ENCODE measurements at places on chromosomes 5 and 9. TPM values are rescaled to one million over a fixed set of nuclear protein-coding genes. Genes with fewer than 3 reads are reported as not detected.

Gene DDX4
- total RNA-seq: not detected

GRCh38 chr9:133760713-133761290 lies 22.6 kb upstream of the SARDH start:
- DNase-seq: no peak

DNA sequence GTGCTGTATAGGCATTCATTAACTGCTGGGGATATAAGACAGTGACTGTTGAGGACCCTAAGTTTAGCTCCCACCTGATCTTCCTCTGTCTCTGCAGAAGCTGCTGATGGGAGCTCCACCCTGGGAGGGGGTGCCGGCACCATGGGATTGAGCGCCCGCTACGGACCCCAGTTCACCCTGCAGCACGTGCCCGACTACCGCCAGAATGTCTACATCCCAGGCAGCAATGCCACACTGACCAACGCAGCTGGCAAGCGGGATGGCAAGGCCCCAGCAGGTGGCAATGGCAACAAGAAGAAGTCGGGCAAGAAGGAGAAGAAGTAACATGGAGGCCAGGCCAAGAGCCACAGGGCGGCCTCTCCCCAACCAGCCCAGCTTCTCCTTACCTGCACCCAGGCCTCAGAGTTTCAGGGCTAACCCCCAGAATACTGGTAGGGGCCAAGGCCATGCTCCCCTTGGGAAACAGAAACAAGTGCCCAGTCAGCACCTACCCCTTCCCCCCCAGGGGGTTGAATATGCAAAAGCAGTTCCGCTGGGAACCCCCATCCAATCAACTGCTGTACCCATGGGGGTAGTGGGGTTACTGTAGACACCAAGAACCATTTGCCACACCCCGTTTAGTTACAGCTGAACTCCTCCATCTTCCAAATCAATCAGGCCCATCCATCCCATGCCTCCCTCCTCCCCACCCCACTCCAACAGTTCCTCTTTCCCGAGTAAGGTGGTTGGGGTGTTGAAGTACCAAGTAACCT lies 22.1 kb downstream of the PCDHGC5 start:
- DNase-seq: no peak

Gene PAEP
- total RNA-seq: not detected

Gene EPB41L4A
- 27.2 TPM for total RNA-seq

Gene GFI1B
- 0.34 TPM for total RNA-seq

GRCh38 chr9:114086607-114087006 lies 8.5 kb upstream of the AMBP start:
- no peak for DNase-seq

DNA sequence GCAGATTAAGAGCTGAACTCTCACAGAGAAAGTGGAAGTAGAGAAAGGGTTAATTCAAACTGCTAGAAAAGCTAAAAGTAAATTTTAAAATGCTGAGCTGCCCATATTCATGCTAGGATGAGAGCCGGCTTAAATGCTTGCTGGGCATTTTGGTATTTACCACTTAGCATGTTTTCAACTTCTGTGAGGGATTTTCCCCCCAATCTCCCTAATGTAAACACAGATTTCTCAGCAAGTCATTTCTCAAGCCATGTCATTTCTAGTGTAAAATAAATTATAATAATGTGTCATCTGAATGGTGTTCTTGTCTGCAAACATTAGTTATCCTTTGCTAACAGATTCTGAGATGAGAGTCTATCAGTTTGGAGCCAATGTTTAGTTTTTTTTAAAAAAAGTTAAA lies 22.3 kb downstream of the RPS23 start:
- DNase-seq: no peak

Gene ZNF462
- total RNA-seq: 34.6 TPM

DNA sequence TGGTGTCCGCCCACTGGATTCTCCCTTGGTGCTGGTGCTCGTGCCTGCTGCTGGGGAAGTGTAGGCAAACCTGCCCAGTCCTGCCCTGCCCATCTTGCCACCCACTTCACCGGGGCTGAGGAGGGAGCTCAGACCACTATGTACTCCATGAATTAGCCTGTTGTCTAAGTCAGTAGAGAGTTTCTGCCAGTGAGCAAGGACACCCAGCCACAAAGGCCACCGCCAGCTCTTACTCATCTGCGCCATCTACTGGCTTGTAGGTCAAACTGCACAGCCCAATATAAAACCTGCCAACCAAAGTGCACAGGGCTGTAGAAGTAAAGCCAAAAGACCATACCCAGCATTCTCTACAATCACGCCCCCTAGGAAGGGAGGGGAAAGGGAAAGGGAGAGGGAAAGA lies 102.3 kb downstream of the GLIS3 start:
- DNase-seq: no peak

Gene AFAP1L1
- total RNA-seq: 45.0 TPM

Gene FBP1
- 2.4 TPM for total RNA-seq

GRCh38 chr9:104177676-104178075 lies 83.6 kb downstream of the SMC2 start:
- no peak for DNase-seq

DNA sequence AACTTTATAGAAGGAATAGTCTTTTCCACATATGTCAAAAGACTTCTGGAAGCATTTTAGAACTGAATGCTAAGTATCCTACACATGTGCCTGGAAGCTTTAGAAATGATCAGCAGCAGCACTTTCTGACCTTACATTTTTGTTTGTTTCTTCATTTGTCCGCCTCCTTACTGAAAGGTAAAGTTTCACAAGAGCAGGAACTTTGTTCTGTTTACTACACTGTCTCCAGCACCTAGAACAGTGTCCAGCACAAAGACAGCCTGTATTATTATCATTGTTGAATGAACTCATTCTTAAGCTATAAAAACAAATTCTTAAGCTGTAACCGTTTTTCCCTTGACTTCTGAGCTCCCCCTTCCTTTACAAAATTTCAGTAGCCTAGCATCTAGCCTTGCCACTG lies 14.8 kb downstream of the PIP5K1B start:
- no peak for DNase-seq

- DNase-seq: no peak
Observed at GRCh38 chr5:87138091-87138805, 129.4 kb upstream of the RASA1 start.

DNA sequence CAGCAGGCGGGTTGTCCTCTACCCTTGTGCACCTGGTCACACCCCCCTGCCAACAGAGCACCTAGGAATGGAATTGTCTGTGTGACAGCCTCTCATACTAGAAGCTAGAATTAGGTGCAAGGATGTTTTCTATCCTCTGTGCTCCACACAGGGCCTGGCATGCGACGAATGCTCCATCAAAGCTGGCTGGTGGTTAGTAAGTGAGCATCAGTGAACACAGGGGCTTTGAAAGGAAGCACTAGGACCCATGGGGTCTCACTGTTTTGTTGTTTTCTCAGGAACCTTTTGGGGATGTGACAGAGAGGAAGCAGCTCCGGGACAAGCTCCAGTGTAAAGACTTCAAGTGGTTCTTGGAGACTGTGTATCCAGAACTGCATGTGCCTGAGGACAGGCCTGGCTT lies 32.3 kb downstream of the GALNT12 start:
- DNase-seq: no peak

- DNase-seq: no peak
Observed at GRCh38 chr5:105940181-105940580, 1730.6 kb downstream of the EFNA5 start.

DNA sequence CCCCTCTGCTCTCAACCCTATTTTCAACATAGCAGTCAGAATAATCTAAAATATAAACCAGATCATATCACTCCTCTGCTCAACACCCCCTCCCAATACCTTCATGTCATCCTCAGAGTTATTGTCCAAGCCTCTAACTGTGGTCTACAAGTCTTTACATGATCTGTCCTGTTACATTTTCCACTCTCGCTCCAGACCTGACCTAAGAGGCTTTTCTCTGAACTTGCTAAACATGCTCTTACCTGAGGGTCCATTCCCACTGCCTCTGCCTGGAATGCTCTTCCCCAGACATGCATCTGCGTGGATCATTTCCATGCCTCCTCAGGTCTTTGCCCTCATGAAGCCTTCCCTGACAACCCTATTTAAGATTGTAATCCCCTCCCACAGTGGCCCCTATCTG lies 12.0 kb downstream of the NIPSNAP3B start:
- no peak for DNase-seq

- no peak for DNase-seq
Observed at GRCh38 chr5:98781964-98782363, 8.5 kb downstream of the RGMB start.

DNA sequence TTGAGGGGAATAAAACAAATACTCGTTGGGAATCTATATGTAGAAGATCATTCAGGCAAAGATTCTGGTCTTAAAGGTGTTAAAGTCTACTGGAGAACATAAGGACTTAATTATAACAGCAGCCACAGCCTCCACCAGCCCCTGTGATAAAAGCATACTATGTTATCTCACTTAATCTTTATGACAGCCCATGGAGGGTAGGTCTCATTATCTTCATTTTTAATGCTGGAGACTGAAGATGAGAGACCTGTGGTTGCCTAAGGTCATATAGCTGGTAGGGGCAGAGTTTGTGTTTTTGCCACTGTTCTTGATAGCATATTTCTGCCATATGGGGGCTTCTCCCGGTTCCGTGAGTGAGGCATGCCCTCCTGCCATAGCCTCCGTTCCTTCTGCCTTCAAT lies 88.7 kb downstream of the TRIO start:
- no peak for DNase-seq

Gene TNFSF15
- total RNA-seq: 0.03 TPM

DNA sequence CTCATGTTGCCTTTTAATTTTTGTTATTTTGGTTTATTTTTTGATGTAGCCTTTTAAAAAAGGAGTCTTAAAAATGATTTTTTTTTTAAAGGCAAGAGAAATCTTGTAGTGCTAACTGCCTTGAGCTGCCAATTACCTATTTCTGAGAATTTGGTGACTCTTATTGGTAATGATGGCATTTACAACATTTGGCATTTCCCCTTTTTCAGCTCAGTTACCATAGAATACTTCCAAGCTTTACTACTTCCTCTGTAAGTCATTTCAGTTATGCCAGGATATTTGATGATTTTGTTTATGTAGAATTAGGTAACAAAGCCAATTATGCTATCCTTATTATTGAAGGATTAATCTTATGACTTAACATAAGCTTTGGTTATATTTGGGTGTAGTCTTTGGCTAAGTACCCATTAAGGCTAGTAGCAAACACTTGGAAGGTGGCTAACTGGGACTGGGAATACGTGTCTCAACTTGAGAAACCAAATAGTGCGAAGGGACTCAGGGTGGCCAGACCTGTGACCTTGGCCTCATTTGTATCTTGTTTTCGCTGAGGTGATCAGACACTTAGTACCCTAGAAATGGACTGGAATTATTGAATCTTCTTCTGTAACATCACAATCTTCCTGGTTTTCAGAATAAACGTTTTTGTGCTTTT lies 27.7 kb downstream of the CDC37L1 start:
- DNase-seq: no peak
